Stimulated activated CD8-positive, alpha-beta memory T cell treated with anti-CD3 and anti-CD28 coated beads, Interleukin-4, amount 100 ng/mL, for 4 hours (primary cell): ENCODE measurements at places on chromosomes 7 and 10.

- DNase-seq, result no peak
Measured at GRCh38 chr7:91945476-91945875, 4.8 kb downstream of the AKAP9 start.

DNA sequence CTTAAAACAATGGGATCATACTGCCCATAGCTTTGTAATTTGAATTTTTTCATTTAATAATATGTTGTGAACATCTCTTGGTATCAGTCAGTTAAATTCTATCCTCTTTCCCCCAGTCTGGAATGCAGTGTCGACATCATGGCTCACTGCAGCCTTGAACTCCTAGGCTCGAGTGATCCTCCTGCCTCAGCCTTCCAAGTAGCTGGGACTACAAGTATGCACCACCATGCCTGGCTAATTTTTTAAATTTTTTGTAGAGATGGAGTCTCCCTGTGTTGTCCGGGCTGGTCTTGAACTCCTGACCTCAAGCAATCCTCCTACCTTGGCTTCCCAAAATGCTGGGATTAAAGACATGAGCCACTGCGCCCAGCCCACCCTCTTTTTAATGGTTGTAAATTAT, 34.6 kb downstream of the MPLKIP start:
- DNase-seq, result no peak

DNA sequence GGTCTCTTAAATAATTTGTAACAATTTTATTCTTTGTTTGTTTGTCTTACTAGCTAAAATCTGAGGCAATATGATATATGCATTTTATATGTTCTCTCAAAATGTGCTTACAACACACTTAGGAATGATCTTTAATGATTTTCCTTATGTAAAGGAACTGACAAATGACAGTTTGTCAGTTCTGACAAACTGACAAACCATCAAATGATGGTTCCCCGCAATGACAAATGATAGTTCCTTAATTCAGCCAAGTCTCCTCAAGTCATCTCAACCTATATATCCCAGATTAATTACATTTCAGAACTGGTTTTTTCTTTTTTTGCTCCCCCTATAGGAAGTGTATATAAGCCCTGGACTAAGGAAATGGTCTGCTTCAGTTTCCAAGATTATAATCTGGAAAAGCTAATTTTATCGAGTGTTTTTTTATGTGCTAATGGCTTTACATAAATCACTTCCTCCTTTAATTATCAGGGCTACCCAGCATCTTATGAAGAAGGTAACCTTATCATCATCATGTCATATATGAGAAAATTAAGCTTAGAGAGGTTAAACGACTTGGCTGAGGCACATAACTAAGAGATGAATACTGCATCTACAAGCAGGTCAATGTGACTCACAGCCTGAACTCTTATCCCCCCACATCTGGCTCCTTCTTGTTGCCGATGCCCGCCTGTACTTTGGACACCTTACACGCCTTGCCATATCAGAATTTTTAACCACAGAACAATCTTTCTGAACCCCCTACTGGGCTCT, 75.1 kb downstream of the RELN start:
- no peak for DNase-seq

DNA sequence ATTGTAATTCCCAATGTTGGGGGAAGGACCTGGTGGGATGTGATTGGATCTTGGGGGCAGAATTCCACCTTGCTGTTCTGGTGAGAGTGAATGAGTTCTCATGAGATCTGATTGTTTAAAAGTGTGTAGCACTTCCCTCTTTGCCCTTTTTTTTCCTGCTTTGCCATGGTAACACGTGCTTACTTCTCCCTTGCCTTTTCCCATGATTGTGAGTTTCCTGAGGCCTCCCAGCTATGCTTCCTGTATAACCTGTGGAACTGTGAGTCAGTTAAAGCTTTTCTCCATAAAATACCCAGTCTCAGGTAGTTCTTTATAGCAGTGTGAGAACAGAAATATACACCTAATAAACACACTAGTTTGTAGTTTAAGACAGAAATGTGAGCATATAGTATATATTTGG, 166.8 kb upstream of the MAGI2 start:
- DNase-seq, result no peak

GRCh38 chr7:140972876-140973829, 41.6 kb downstream of the MRPS33 start:
- no peak for DNase-seq

DNA sequence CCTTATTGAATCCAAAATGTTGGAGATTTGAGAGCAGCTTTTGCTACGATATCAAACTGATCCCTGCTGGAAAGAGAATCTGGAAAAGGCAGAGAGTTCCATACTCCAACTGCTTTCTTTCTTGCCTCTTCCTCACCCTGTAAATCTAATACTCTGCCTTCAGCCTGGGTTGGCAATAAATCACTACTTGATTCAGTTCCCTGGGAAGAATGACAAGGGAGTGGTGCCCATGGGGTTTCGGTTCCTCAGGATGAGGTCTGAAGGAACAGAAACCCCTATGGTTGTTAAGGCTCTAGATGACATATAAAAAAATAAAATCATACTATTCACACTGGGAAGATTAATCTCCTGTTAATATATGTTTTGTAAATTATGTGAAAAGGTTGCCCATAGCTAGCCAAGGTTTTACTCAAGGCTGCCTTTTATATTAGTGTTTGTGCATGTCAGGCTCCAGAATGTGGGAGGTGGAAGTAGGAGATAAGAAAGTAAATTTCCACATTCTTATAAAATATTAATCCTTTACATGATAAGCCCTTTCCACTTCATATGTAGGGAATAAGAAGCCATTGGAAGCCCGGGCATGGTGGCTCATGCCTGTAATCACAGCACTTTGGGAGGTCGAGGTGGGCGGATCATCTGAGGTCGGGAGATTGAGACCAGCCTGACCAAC, 106.2 kb upstream of the CACNA2D1 start:
- DNase-seq, result no peak

DNA sequence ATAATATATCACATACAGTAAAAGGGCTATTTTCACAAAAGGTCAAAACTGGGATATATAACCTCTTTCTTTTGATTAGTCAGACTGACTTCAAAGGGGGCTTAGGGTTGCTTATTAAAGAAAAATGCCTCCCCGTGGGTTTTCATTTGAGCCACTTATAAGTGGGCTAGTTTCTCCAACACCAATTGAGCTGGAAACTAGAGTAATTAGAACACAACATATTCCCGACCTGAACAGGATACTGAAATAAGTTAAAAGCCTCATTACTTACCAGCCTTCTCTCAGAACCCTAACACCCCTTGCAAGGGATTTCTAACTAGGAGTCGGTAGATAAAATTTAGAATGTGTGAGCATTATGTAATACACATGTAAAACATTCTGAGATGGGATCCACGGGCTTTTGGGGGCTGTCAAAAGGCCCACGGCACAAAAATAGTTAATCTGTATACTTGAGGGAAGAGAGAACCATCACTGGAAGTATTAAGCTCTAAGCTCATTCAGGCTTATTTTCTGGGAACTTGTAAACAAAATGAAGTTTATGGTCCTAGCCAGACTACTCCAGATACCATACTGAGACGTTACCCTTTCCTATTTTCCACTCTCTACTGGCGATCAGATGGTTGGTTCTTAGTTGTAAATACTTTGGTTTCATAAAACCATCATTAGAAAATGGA, 29.3 kb upstream of the KMT2E start:
- DNase-seq, result no peak

GRCh38 chr10:47031211-47031900, 120.1 kb downstream of the PTPN20 start:
- DNase-seq, result no peak

- no peak for DNase-seq
Measured at GRCh38 chr10:109866168-109866994, 56.9 kb downstream of the XPNPEP1 start.

- no peak for DNase-seq
Measured at GRCh38 chr7:70624500-70625103, 507.3 kb upstream of the GALNT17 start.

- DNase-seq, result no peak
Measured at GRCh38 chr7:68629-69028, 123.7 kb upstream of the FAM20C start.

DNA sequence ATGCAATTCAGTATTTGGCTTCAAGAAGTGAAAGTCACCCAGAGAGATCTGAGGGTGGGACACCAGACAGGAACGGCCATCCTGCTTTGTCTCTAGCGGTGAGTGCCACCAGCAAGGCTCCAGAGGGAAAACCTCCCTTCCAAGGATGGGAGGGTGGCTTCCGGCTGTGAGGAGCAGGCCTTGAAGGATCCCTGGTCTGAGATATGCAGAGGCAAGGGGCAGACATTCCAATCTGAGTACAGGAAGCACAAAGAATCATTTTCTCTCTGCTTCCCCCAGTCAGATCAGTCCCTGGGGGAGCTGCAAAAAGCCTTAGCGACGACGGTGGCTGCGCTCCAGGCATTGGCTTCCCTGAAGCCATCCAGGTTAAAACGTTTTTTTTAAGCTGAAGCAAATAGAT, 167.4 kb downstream of the TEX36 start:
- no peak for DNase-seq

DNA sequence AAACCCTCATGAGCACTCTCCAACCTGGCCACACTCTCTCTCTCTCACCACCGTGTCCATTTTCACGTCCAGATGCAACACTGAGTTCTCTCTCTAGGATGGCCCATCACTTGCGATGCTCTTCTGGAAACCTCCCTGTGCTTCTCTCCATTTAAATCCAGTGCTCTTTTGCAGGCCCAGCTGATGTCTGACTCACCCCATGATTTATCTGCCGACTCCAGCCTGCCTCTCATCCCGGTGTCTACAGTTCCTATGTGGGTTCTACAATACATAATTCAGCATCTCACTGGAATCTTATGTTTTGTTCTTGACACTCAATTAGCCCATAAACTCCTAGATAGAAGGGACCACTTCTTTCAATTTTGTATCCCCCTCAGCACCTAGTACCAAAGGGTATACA, 5.0 kb downstream of the TPK1 start:
- DNase-seq, result no peak

GRCh38 chr7:81162771-81163525, 244.1 kb upstream of the SEMA3C start:
- DNase-seq, result no peak

DNA sequence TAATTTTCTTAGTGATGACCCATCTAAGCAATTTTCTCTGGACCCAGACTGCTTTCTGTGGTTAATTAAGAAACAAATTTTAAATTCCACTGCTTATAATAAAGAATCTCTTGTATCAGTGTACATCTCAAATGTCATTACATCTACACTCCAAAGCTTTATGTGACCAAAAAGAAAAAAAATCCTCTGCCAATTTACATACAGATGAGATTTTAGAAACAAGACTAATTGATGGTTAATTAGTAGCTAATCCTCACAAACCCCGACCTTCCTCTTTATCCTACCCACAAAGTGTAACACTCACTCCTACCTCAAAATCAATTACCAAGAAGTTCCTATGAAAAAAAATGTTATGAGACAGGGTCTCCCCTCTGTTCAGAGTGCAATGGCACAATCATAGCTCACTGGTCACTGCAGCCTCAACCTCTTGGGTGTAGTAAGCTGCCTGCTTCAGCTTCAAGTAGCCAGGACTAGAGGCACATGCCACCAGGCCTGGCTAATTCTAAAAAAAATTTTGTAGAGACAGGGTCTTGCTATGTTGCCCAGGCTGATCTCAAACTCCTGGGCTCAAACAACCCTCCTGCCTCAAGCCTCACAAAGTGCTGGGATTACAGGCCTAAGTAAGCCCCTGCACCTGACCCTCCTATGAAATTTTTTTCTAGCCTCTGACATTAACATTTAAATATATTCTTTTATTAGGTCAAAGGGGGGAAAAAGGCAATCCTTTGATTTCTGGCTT, 14.8 kb downstream of the KIF5B start:
- DNase-seq, result no peak

- DNase-seq, result no peak
Measured at GRCh38 chr10:28012990-28013515, 14.2 kb upstream of the ODAD2 start.

DNA sequence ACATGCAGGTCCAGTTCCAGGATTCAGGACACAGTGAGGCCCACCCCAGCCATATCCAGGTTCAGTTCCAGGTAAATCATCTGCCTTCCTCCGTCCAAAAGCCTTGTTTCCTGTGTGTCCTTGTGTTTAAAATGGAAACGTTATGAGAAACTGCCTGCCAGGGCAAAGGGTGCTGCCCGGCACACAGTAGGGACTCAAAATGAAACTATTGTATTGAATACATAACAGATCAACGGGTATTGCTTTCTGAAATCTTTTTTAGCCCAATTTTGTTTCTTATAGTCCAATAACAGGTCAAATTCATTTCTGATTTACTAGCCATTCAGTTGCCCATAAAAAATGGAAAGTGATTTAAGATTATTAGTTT, 115.5 kb downstream of the EGFR start:
- no peak for DNase-seq

DNA sequence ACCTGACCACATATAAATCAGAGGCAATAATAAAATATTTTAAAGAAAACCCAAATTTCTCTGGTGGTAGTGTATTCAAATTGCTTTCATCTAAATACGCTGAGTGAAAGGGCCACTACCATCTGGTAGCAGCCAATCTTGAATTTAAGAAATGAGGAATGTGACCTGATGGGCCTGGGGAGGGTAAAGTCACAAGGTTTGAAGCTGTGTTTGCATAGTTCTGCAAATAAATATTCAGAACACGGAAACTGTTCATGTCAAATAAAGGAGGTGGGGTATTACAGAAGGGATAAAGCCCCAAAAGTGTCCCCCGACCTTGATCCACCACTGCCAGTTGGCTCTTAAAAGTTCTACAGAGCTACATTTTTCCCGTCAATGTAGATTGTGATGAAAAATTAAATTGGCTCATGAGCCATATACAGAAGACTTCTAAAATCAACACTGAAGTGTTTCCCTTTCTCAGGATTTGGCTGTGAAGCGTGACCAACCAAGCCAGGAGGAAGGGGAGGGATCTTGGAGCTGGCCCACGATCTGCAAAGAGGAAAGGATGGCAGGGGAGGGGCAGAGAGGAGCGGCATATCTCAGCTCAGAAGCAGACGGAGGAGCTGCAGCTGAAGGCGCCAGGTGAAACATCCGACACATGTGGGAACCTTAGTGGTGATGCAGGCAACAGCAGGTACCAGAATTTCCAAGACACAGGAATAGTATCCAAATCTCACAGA, 39.6 kb downstream of the MPP7 start:
- DNase-seq, result no peak

- DNase-seq, result no peak
Measured at GRCh38 chr7:100674411-100675104, 1.0 kb downstream of the GNB2 start.

- DNase-seq, result no peak
Measured at GRCh38 chr10:88028654-88029053, 165.2 kb downstream of the PTEN start.

DNA sequence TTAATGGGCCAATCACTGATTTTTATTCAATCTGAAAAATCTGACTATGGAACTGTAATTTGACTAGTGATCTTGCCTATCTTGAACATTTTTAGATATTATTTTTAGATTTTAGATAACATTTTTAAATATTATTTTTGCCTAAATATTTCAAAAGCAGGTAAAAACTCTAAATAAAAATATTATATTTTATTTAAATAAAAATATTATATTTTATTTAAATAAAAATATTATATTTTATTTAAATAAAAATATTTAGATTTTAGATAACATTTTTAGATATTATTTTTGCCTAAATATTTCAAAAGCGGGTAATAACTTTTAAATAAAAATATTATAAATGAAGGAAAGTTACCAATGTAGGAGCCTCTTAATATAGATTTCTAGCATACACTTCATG, 187.8 kb downstream of the PHF14 start:
- DNase-seq, result no peak
